Trophoblast cell (in vitro differentiated cells and primary cell): ENCODE measurements at places on chromosomes 12 and 14.

DNA sequence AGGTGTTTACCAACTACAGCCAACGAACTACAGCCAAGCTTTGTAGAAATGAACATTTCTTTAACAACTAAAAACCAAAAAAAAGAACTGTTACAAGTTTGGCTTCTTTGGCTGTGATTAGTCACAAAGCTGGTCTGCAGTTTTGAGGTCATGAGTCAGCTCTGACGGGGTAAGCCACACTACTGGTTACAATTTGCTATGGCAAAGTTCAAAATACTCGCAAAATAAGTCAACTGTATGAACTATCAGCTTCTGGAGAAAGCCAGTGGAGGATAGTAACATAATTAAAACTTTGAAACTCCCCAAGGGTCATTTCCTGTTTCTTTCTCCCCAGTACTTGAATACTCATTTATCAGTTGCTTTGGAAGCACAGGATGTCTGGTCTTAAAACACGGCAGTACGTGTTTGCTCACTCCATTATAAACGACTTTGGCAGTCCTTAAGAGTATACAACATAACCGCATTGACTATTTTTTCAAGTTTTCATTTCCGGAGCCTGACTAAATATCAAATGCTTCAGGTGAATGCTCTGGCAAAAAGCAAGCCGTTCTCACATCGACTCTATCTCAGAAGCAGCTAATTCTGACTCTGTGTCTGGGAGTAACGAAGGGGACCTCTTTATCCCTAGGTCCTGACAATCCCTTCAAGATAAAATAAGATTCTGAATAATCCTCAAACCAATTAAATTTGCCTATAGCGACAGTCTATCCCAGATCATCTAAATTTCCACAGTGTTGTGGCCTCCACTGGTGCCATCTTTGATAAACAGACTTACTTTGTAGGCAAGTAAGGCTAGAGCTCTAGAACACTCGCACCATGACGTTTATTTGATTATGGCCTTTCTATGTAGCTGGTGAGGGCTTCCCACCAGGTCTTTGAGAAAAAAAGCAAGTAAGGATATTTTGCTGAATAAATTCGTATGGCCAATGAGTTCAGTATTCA, 10.6 kb downstream of the PHLDA1 start:
- DNase-seq: peak; percentile 87

- no peak for DNase-seq
Observed at GRCh38 chr14:24253936-24254335, 9.0 kb downstream of the TGM1 start.

- no peak for DNase-seq
Observed at GRCh38 chr12:94206886-94207285, 58.5 kb downstream of the PLXNC1 start.

DNA sequence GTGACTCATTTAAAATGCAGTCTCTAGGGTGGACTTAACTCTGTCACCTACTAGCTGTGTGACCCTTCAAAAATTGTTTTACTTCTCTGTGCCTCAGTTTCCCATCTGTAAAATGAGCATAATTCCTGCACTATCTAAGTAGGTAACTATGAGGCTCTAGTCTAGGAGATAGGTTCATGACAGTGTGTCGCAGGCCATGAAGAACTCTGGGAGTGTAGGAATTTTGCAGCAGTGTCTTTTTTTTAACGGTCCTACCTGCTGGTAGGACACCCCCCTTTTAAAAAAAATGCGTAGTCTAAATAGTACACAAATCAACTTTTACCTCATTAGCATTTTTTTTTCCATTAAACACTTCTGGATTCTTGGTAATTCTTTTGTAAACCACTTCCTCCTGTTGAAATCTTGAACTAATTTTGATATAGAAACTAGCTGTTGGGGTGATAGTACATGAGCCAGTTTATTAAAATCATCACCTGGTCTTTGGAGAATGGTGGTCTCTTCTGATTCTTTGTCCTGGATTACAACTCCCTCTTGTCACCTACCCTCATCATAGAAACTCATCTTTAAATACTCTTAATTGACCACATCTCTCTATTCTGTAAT, 86.0 kb upstream of the SLC38A2 start:
- no peak for DNase-seq

GRCh38 chr12:79871621-79872020, 63.3 kb downstream of the PPP1R12A start:
- no peak for DNase-seq

GRCh38 chr12:116456330-116457082, 102.7 kb upstream of the MAP1LC3B2 start:
- no peak for DNase-seq

DNA sequence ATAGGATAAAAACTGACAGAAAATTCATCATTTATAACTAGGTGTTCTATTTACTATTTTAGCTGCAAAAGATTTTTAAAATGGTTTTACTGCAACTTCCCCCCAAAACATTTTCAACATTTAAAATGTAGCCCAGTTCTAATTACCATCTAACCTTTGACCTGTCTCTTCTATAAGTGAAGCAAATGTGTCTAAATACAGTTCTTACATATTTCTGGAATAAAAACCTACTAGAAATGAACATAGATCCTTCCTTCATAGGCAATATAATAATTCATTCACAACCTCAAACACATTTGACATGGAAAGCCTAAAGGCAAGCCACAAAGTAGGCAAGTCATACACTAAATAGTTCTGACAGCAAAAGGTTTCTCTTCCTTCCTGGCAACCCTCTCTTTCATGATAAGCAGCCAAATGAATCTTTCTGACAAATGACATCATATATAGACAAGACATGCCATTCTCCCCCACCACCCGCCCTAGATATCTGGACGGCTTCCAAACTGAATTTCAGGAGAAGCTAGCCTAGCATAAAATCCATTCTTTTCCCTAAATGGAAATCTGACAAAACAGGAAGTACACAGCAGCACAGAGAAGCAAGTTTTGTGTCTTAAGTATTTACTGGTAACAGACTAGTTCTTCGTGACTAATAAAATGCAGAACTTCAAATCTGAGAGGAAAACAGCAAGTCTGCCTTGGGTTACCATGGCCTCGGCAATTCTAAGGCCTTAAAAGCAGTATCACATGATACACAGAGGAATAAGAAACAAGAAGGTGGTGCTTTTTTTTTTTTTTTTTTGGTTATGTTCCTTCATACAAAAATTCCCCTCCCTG, 17.2 kb upstream of the ARID4A start:
- DNase-seq: peak; percentile 39

- DNase-seq: no peak
Observed at GRCh38 chr14:70641548-70642302, at the start of gene TTC9. Gene TTC9, plus strand, starts transcription at chr14:70641916. Its CDS starts 214 bp downstream, at chr14:70642130.

GRCh38 chr12:117155278-117156060, 34.8 kb downstream of the FBXO21 start:
- peak; percentile 87 for DNase-seq

DNA sequence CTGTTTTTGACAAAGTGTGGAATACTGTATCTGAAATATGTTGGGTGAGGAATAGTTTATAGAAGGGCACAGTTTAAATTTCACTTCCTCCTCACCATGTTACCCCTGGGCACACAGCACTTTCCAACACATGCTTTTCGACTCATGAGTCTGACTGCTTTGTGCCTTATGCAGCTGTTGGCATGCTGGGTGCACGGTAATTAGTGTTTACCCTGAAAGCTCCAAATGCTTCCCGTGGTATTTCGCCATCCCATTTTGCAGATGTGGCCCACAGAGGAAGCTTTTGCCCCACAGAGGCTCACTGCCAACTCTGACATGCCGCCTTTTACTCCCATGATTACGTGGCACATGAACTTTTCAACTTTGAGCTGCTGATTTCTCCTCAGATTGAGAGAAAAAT, 168.6 kb downstream of the PRKCH start:
- DNase-seq: peak; percentile 53

DNA sequence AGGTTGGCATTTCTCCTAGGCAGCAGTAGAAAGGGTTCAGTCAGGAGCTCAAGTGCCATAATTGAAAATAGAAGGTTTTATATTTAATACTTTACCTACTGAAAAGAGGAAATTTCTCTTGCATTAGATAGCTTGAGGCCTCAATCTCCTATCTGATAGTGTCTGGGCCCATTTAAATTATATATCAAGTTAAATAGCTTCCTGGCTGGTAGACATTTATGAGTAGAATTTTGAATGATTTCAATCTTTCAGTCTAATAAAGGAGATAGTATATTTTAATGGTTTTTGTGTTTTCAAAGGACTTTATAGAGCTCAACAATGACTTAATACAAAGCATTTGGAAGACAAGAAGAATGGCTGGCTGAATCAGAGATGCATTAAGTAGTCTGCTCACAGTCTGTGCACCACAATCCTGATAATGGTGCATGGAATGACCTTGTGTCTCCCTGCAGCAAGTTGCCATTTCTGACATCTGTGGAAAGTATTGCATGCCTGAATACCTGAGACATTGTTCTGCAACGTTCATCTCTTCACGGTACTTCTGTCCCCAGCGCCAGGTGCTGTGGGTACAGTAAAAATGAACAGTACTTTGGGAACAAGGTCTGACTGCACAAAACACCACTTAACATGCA, 974.1 kb downstream of the TMTC2 start:
- DNase-seq: peak; percentile 43

DNA sequence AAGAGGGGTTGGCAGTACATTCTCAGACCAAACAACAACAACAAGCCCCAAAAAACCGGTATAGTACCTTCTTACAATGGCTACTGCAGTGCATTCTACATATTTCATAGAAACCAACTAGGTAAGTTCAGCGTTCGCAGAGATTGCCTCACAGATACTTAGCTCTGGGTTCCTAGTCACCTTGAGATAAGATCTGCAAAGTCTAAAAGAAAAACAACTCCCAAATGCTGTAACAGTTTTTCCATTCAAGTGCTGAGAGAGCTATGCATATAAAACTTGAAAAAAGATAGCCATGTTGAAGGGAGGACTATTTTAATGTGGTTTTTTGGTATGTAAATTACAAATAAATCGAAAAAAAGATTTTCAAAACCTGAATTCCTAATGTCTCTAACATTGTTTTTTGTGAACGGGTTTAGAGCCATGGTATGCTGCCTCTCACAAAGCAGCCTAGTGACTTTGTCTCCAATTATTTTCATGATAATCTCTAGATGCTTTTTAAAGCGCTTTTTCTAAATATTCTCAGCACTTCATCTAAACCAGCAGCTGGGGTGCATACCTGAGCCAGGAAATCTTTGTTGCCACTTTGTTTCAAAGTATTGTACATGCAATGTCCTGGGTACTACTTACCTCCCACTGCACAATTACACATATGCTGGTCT, 56.6 kb upstream of the CRACR2A start:
- DNase-seq: peak; percentile 92

GRCh38 chr12:105212438-105212837, 23.5 kb downstream of the APPL2 start:
- DNase-seq: peak; percentile 30

DNA sequence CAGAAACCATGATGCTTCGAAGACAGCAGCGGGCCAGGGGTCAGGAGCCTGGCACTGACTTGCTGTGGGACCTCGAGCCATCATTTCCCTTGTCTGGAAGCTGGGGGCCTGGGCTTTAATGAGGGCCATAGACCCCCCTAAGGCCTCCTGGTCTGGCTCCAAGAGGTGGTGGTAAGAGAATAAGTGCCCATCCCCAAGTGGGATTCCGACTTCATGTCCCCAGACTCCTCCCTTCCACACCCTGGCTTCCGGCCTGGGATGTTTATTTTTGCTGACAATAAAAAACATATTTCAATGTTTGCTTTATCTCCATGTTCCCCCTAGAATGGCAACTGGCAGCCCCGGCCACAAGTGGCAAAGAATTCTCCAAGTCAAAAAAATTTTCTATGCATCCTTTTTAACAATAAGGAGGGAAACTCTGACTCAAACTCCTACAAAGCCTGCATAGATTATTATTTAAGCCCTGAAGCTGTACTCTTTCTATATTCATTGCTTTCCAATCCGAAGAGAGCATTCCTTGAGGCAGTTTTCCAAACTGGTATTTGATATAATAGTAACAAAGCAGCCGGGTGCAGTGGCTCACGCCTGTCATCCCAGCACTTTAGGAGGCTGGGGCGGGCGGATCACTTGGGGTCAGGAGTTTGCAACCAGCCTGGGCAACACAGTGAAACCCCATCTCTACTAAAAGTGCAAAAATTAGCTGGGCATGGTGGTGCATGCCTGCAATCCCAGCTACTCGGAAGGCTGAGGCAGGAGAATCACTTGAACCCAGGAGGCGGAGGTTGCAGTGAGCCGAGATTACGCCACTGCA, 84.0 kb downstream of the ITPK1 start:
- no peak for DNase-seq

DNA sequence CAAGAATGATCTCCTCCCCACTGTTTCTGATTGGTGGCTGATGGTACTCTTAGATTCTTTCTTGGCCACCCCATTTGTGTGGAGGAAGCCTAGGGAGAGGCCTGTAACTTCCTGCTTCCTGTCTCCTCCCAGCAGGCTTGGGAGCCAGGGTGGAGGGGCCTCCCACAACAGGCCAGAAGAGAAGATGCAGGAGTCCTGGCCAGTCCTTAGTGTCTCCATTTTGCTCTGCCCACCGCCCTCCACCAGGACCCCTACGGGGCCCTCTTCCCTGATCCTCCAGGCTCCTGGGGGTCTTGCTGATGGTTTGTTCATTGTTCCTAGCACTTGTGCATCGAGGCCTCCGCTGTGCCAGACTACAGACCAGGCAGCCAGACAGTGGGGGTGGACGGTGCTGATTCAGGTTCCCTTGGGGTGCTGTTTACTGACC, 6.8 kb downstream of the TSPAN9 start:
- DNase-seq: no peak

- no peak for DNase-seq
Observed at GRCh38 chr12:32502693-32503502, 103.5 kb downstream of the FGD4 start.

- DNase-seq: no peak
Observed at GRCh38 chr14:103496776-103497175, 25.9 kb downstream of the CKB start.

- no peak for DNase-seq
Observed at GRCh38 chr14:92417759-92418158, 94.8 kb downstream of the SLC24A4 start.

GRCh38 chr14:94028450-94028826, 2.3 kb downstream of the OTUB2 start:
- DNase-seq: no peak

GRCh38 chr12:89863493-89863938, 154.9 kb upstream of the ATP2B1 start:
- DNase-seq: peak; percentile 5

GRCh38 chr14:89957376-89957775, 1.6 kb downstream of the TDP1 start:
- DNase-seq: no peak

- DNase-seq: no peak
Observed at GRCh38 chr12:81070846-81071245, 7.0 kb upstream of the ACSS3 start.

- DNase-seq: no peak
Observed at GRCh38 chr12:2977776-2978175, 18.6 kb downstream of the TEAD4 start.
